ENCODE measurements at places on chromosomes 2 and 18.
A peak's percentile ranks its signal among the peaks of the same experiment; 100 is the strongest.

GRCh38 chr2:231029563-231029962, 7.8 kb upstream of the C2orf72 start:
- no peak for DNase-seq

DNA sequence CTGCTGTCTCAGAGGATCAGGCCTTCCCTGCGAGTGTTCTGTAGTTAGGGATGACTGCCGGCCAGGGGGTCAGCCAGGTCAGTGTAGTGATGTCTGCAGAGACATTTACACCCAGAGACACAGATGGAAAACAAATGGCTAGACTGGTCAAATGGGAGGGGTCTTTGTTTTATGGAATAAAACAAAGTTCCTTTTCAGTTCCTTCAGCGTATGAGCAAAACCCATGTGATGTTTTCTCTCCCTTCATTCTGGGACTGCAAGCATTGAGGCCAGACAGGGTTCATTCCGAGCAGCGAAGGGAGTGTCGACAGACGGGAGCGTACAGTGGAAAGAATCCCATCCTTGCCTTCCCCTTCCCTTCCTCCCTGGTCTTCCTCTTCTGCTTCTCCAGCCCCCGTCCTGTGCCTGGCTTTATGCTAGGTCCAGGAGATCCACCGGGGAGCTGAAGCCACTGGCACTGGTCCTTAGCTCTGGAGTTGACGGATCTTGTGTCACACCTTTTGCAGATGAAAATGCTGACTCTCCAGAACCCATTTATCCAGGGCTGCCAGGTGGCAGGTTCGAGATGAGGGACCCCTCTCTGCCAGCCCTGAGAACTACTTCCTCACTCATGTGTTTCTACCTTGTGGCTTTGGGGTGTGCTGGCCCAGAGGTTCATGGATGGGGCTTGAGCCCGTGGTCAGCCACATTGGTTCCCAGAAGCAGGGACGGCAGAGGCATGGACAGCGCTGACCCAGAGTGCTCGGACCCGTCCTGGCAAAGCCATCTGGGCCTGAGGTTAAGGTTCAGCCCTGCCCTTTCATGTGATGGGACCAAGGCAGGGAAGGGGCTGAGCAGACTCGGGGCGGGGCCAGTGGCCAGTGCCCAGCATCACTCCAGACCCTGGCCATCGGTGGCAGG, 24.2 kb downstream of the ITGB1BP1 start:
- no peak for DNase-seq

- DNase-seq = no peak
Observed at GRCh38 chr2:204670124-204670523, 124.8 kb downstream of the PARD3B start.

DNA sequence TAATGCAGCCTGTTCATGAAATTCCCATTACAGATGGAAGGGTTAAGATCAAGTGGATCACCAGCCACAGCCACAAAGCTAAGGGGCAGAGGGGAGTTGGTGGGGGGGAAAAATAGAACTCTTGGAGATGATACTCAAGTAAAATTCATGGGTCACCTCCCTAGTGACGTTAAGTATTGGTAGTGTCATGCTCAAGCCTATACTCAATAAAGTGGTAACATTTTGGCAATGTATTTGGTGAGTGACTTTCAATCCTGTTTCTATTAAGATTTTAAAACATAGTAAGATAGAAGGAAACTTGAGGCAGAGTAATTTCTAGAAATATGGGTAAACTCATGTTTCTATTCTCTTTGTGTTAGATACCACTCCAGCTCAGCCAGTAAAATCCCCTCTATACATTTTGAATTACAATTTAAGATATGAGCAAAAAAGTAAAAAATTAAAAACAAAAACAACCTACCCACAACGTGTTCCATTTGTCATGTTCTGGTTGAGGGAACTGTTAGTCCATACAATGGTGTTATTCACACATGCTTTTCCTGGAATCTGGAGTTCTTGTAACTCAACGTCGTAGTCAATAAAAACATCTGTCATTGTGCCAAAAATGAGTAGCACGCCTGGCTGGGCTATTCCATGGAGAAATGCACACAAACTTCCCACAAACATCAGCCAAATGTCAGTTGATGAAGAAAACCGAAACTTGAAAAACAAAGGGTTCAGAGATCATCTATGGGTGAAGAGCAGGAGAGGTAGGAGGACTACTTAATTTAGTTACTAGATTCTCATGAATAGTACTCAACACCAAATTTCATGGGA, 18.1 kb downstream of the ABCB11 start:
- DNase-seq = no peak

DNA sequence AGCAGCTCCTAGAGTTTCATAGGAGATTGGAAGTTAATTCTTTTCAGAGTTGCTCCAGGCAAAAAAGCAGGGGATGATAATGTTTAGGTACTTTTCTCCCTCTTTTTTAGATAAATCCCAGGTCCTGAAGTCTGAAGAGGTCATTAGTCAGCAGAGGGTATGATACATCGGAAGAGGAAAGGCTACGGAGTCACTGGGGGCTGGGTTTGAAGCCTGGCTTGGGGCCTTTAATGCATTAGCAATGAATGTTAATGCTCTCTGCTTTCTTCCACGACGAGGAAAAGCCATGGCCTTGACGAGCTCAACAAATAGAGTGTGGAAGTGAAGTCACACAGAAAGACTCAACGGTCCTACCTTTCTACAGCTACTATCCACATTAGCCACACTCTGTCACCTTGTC, 235.1 kb downstream of the NCKAP5 start:
- DNase-seq = no peak

- no peak for DNase-seq
Observed at GRCh38 chr2:42132191-42132965, 36.8 kb upstream of the EML4 start.

DNA sequence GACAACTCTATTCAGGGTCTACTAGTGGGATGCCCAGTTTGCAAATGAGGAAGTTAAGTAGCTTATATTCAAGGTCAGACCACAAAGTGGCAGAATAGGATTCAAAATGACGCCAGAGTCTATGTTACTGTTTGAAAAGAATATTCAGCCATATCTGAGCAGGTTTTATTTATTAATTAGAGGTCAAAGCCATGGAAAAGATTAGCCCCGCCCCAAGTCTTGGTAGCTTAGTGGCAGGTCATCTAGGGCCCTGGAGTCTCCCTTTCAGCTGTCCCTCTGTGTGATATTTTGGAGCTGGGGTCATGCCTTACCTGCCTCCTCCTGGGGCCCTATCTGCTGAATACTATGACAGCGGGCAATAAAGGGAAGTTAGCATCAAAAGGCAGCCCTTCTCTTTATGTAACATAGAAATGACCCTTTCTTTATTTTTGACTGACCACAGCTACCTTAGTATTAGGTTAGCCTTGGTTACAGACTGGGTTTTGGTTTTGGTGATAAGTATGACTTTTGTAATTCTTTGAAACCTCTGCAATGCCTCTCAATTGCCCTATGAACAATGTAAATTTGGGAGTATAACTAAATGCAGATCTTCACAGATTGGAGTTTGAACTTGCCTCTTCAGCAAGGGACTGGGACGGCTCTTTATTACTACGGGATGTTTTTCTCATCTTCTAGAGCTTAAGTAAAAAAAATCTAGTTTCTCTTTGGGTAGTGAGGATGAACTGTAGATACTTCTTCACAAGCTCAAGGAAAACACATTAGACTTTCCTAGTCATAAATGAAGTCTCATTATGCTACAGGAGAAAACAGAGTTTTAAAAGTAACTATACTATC, 153.0 kb upstream of the ITGA4 start:
- no peak for DNase-seq

- DNase-seq = no peak
Observed at GRCh38 chr2:163625632-163626031, 110.2 kb downstream of the FIGN start.

GRCh38 chr2:122634920-122635319, 879.5 kb downstream of the TSN start:
- no peak for DNase-seq

DNA sequence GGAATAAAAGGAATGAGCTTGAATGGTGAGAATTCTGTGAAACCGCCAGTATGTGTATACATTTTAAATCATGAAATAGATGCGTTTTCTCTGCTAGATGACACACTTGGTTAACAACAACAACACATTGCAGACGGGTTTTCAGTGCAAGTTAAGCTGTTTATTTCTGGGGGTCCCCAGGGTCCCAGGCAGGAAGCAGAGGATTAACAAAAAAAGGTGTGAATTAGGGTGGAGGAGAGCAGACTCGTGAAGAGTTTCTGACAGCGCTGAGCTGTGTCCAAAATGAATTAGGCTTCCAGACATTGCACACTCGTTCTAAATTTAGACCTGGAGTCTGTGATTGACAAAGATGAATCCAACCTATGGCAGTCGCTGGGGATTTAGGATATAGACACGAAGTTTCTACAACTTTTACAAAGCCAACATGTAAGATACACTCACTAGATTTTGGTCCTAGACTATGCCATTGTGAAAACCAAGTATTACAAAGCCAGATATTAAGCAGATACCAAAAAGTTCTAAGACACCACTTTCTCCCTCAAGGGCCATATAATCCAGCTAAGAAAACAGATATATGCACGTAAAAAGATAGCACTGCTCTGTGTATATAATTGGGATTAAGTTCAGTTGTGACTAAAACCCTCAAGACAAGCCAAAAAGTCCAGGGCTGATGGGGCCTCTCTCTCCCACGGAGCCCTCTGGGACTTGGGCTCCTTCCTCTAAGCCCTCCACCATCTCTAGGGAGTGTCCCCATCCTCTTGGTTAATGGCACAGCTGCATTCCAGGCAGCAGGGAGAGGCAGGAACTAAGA, 120.2 kb downstream of the ACAA2 start:
- no peak for DNase-seq

DNA sequence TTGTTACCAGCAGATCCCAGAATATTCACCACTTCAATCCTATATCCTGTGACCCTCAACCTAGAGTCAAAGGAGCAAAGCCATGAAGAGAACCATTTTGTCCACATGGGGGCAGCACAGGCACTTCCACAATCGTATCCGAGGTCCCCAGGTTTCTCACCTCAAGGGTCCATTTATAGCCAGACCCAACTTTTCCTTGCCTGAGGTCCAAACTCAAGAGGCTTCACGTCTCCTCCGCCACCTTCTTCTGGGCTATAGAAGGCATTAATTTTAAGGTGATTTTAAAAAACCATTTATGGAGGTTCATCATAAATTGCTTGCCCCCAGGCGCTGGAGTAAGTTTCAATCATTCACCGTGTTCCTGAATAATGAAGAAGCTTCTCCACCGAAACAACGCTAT, 111.6 kb upstream of the NABP1 start:
- peak; percentile 77 for DNase-seq

DNA sequence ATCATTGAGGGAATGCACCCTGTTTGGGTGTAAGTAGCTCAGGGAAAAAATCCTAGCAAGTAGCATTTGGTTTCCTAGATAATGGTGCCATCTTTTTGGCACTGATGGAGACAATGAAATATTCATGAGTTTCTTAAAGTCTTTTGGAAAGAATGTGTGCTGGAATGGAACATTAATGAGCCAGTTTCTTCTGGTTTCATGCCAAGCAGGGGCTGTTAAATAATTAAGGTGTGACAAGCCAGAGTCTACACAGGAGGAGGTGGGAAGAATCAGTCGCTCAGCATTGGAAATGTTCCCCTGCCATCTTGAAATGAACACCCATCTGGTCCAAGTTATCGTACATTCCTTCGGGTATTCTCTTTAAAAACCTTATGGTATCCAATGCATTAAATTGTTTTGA, 457.3 kb downstream of the RIT2 start:
- no peak for DNase-seq

GRCh38 chr2:138974651-138975050, 194.5 kb upstream of the NXPH2 start:
- no peak for DNase-seq

- no peak for DNase-seq
Observed at GRCh38 chr2:224970311-224970710, 72.0 kb downstream of the DOCK10 start.

DNA sequence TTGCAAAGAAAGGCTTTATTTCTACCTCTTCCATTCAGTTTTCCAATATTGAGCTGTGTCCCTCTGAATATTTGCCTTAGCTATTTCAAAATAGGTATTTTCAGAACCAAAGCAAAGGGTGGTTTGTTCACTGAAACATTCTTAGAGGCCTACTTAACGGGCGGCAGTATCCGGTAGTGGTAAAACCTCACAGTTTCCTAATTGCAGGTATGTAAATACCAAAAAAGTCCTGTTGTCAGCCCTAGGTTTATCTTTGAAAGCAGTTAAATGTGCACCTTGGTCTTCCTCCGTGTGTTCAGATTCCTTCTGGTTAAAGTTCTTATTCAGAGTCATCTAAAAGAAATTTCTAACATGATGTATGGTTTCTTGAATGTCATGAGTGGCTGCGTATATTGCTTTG, 38.9 kb downstream of the CCNT2 start:
- no peak for DNase-seq

GRCh38 chr2:122061206-122061605, 305.8 kb downstream of the TSN start:
- DNase-seq = no peak

DNA sequence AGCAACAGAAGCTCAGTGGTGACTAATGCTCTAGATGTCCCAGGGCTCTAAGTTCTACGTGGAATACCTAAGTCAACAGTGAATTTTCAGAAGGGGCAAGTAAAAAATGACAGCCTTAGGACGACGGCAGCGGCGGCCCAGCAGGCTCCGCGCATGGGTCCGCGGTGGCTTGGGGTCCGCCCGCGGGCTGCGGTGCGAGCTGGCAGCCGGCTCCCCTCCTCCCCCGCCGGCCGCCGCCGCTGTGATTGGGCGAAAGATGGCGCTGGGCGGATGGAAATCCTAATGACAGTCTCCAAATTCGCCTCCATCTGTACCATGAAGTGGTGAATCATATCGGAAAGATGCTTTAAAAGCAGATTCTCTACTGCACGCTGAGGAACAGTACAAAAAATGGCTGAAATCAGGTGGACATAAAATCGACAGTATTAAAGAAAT, 74.7 kb downstream of the HNRNPLL start:
- peak; percentile 67 for DNase-seq

- no peak for DNase-seq
Observed at GRCh38 chr2:169324581-169325260, 37.6 kb downstream of the LRP2 start.

DNA sequence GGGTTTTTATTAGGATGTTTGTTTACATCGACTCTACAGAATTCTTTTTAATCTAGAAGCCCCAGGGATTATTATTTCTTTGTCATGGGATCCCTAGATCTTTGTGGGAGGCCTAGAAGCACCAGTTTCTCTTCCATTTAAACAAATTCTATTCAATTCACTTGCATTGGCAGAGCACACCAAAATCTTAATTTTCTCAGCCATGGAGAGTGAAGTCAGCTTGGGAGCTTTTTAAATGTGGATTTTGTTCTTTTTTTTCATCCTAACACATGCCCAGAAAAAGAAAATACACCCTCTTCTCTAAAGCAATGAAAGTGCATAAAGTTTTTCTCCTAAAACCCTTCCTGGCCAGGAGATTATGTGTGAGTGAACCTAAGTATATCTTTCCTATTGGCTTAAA, 38.5 kb downstream of the CDCA7 start:
- DNase-seq = no peak

- no peak for DNase-seq
Observed at GRCh38 chr2:45706033-45706432, 54.6 kb downstream of the PRKCE start.

DNA sequence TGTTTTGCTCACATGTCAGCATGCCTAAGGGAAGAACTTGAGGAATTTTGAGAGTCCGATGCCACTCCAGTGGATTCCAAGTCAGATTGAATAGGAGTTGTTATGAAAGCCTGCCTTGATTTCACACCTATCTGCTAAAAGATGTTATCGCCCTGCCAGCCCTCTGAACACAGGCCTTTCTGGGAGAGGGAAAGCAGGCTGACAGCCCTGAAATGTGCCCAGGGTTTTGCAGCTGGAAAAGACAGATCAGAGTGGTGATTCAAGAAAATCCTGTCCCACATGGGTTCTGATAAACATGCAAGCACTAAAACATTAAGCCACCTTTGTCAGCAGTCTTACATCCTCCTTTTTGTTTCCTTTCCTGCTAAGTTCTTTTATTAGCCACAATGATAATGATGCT, 1752.9 kb upstream of the CELF4 start:
- no peak for DNase-seq
